ENCODE measurements at places on chromosomes 3 and 15.

DNA sequence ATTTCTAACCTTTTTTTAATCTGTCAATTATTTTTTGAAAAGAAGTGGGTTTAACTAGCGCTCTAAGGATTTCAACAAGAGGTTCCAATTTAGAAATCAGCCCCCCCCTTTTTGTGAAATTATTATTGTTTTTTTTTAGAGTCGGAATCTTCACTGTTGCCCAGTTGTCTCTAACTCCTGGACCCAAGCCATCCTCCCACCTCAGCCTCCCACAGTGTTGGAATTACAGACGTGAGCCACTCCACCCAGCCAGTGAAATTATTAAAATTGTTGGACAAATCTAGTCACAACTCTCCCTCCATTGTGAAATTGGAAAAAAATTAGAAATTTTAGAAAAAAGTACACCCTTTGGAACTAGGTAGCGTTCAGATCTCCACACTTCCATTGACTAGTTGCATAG lies 2.5 kb downstream of the AKAP13 start:
- no peak for DNase-seq

DNA sequence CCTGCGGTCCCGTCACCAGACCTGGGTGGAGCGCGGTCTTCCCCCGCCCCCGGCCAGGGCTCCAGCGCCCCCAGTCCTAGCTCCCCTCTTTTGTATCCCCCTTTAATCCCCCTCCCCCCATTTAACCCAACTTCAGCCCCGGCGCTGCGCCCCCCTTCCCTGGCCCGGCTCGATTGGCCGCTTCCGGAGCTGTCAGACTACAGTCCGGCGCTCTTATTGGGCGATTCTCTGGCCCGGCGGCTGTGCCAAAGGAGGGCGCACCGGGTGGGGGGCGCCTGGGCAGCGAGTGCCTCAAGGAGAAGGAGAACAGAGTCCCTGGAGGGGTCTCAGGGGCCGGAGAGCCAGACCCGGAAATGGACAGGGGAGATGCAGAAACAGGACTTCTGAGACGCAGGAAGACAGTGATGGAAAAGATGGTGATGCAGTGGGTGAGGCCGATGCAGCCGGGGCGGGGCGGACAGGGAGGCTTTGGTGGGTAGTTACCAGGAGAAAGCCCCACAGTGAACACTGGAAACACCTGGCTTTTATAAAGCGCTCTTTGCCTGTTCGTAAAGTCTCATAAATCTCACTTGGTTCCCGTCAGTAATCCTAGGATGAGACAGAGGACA lies 1.2 kb upstream of the ADCY5 start:
- no peak for DNase-seq

GRCh38 chr15:25372298-25372697 lies 66.5 kb downstream of the UBE3A start:
- DNase-seq, result no peak

DNA sequence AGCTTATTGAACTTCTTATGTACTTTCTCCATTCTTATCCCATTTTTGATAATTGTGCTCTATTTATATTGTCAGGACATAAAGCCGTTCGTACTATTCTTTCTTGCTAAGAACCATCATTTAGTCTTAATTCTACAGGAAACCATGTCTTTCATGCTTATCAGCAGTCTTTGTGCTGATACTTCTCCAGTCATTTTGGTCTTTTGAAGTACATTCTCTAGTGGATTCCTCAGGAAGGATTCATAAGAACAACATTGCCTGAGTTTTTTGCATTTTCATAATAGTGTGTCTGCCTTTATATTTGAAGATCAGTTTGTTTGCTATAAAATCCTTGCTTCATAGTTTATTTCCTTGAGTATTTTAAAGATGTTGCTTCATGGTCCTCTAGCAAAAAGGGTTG lies 126.6 kb upstream of the NEO1 start:
- no peak for DNase-seq

DNA sequence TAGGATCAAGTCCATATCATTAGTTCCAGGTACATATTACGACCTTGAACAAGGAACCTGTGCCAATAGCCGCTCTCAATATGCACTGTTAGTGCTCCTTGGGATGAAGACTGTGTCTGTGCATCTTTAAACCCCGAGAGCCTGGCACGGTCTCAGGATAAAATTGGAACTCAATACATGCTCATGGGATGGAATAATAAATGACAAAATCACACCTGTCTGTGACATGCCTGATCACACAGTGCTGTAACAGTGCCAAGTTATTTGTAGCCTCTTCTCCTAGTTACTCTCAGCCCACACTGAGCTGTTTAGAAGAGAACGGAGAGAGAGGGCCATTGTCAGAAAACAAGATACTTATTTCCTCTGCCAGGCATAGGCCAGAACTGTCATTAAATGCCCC lies 82.2 kb downstream of the SSR3 start:
- no peak for DNase-seq

GRCh38 chr3:43041517-43041916 lies 62.4 kb downstream of the GASK1A start:
- no peak for DNase-seq

GRCh38 chr3:29128001-29128400 lies 152.9 kb upstream of the RBMS3 start:
- no peak for DNase-seq

DNA sequence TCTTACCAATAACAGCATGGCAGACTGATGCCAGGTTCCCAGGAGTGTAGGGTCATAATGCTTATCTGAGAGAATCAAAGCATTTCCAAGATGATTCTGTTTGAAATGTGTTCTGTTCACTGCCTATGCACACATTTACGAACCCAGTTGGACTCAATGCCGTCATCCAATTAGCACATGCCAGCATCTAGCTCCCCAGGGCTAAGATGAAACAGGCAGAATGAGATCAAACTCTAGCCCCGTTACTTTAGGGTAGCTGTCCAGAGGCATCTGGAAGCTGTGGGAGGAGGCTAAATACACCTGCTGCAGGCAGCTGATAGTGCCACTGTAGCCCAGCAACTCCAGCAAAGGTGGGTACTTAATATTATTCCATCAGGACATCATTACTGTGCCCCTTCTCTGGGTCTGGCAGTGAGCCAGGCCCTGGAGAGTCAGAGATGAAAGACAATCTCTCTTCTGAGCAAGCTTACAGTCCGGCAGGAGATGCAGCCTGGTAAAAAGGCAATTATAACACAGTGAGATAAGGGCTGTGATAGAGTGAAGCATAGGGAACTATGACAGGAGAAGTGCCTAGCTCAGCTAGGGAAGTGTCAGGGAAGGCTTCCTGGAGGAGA lies 156.4 kb upstream of the PPP2R3A start:
- no peak for DNase-seq

DNA sequence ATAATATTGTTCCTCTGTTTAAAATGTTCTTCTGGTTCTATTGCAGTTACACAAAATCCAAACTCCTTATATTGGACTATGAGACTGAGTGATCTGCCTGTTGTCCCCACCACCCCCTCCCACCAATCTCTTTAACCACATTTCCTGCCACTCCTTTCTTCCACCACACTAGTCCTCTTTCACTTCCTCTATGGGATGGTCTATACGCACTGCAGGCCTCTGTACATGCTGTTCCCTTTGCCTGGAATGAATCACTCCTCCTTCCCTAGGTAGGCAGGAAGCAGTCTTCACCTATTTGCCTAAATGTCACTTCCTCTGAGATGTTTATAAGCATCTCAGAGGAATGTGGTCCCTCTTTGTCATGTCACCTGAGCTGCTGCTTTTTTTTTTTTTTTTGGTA lies 4.0 kb downstream of the MAP2K1 start:
- DNase-seq, result no peak

- DNase-seq, result no peak
Measured at GRCh38 chr15:49023354-49023753, 22.9 kb downstream of the SECISBP2L start.

All from AG10803 (cell line).